ENCODE measurements at places on chromosomes 3 and 15. TPM values are rescaled to one million over a fixed set of nuclear protein-coding genes. Genes with fewer than 3 reads are reported as not detected.

GRCh38 chr3:178494386-178494785 is 41.9 kb upstream of the KCNMB2 start:
- no peak overlapping the region for H3K27ac ChIP-seq
- H3K4me3 ChIP-seq: no peak overlapping the region
- no peaks in the 10 kb centered on the region for H3K36me3 ChIP-seq
- DNase-seq: no peak
- peaks cover 5% of the 10 kb centered on the region for H3K27me3 ChIP-seq

- no peaks in the 10 kb centered on the region for H3K27me3 ChIP-seq
- H3K4me1 ChIP-seq: peaks cover 33% of the 10 kb centered on the region
- no peaks in the 10 kb centered on the region for H3K36me3 ChIP-seq
- DNase-seq: no peak
Measured at GRCh38 chr3:21909096-21909495, 158.1 kb upstream of the ZNF385D start.

DNA sequence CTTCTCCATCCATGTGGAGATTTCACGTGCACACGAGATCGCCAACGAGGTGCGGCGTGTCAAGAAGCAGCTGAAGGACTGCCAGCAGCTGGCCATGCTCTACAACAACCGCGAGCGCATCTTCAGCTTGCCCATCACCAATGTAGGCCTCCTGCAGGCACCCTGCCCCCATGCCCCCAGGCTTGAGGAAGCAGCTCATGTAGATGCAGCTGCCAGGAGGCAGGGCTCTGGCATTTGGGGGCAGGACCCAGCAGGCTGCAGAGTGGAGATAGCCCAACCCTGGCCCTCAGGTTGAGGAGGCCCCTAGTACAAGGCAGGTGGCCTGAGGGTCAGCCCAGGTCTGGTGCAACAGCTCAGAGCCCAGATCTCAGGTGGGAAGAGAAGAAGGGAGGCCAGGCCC is 36.4 kb downstream of the DNAH1 start:
- no peak for DNase-seq
- H3K4me1 ChIP-seq: no peaks in the 10 kb centered on the region
- H3K36me3 ChIP-seq: peaks cover 10% of the 10 kb centered on the region
- no peak overlapping the region for H3K27ac ChIP-seq

- no peaks in the 10 kb centered on the region for H3K27me3 ChIP-seq
- peak overlapping the region; percentile 83 for H3K27ac ChIP-seq
- no peak for DNase-seq
- no peaks in the 10 kb centered on the region for H3K36me3 ChIP-seq
- H3K4me1 ChIP-seq: peaks cover 55% of the 10 kb centered on the region
Measured at GRCh38 chr15:77508541-77509243, 88.0 kb downstream of the HMG20A start.

DNA sequence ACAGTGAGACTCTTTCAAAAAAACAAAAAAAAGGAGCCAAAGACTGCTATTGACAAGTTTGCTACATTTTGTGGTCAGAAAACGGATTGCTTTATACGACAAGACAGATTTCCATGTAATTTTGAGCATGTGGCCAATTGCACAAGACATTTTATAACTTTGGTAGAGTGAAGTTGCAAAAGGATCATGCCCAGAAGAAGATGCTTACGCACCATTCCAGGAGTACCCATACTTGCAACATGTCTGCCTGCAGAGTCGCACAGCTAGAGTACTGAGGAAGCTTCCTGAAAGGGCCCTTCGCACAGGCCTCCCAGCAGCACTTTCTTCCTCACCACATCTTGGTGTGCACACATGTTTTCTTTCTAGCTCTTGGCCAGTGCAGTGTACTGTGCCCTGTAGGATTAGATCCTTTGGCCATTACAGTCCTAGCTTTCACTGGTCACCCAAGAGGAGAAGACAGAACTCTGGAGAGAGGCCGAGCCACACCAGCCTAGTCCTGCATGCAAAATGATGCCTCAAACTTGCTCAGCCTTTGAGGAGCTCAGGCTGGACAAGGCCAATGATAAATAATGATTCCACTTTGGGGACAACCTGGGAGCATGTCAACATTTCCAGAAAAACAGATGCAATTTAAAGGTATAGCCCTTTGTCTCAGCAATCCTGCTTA is 11.7 kb downstream of the CHDH start:
- no peak overlapping the region for H3K4me3 ChIP-seq
- no peaks in the 10 kb centered on the region for H3K4me1 ChIP-seq
- H3K27ac ChIP-seq: no peak overlapping the region
- no peak for DNase-seq
- H3K36me3 ChIP-seq: no peaks in the 10 kb centered on the region

DNA sequence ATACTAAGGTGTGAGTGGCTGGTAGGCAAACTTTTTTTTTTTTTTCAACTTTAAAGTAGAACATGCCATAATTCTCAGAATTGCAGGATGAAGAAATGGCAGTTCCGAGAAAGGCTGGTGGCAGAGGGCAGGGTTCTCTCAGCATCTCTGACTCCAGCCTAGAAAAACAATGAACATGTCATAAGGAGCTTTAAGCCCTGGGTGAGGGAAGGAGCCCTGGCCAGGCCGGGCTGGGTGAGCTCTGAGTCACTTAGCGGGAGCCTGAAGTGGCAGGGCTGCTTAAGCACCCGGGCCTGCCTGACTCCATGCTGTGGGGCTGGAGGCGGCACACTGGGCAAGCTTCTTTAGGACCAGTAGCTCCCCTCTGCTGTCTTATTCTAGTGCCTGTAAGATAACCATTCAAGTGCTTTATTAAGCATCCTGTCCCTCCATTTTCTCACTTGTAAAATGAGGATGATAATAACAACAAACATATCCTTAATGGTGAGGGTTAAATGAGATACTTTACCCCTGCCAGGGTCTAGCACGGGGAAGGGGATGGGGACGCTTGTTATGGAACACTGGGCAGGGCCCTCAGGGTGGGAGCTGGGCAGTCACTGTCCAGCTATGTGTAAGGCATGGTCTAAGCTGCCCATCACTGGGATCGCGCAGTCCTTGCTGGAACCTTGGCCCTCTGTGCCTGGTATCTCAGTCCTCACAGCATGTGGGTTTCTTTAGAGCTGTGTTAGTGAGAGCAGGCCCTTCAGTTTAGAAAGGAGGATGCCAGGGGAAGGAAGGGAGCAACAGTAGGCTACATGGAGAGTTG is 18.4 kb downstream of the SMAD6 start:
- no peak overlapping the region for H3K4me3 ChIP-seq
- no peak for DNase-seq
- peaks cover 20% of the 10 kb centered on the region for H3K36me3 ChIP-seq
- no peaks in the 10 kb centered on the region for H3K27me3 ChIP-seq
- H3K4me1 ChIP-seq: peaks cover 67% of the 10 kb centered on the region
- peak overlapping the region; percentile 80 for H3K27ac ChIP-seq

DNA sequence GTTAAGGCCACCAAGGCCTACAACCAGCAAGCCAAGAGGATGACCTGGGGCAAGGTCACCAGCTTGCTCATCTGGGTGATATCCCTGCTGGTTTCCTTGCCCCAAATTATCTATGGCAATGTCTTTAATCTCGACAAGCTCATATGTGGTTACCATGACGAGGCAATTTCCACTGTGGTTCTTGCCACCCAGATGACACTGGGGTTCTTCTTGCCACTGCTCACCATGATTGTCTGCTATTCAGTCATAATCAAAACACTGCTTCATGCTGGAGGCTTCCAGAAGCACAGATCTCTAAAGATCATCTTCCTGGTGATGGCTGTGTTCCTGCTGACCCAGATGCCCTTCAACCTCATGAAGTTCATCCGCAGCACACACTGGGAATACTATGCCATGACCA is 3.6 kb downstream of the CXCR6 start:
- no peak overlapping the region for H3K27ac ChIP-seq
- H3K4me3 ChIP-seq: no peak overlapping the region
- DNase-seq: no peak
- H3K36me3 ChIP-seq: peaks cover 26% of the 10 kb centered on the region
- H3K4me1 ChIP-seq: no peaks in the 10 kb centered on the region

- H3K36me3 ChIP-seq: no peaks in the 10 kb centered on the region
- H3K27me3 ChIP-seq: peaks cover 23% of the 10 kb centered on the region
- no peak overlapping the region for H3K4me3 ChIP-seq
- no peak overlapping the region for H3K27ac ChIP-seq
- peak; percentile 32 for DNase-seq
- H3K4me1 ChIP-seq: peaks cover 8% of the 10 kb centered on the region
Measured at GRCh38 chr15:91849749-91850161, 3.8 kb upstream of the SLCO3A1 start.

- no peak for DNase-seq
- H3K4me3 ChIP-seq: no peak overlapping the region
- peaks cover 11% of the 10 kb centered on the region for H3K36me3 ChIP-seq
- peaks cover 20% of the 10 kb centered on the region for H3K4me1 ChIP-seq
Measured at GRCh38 chr15:64693134-64693533, 82.3 kb downstream of the RBPMS2 start.

DNA sequence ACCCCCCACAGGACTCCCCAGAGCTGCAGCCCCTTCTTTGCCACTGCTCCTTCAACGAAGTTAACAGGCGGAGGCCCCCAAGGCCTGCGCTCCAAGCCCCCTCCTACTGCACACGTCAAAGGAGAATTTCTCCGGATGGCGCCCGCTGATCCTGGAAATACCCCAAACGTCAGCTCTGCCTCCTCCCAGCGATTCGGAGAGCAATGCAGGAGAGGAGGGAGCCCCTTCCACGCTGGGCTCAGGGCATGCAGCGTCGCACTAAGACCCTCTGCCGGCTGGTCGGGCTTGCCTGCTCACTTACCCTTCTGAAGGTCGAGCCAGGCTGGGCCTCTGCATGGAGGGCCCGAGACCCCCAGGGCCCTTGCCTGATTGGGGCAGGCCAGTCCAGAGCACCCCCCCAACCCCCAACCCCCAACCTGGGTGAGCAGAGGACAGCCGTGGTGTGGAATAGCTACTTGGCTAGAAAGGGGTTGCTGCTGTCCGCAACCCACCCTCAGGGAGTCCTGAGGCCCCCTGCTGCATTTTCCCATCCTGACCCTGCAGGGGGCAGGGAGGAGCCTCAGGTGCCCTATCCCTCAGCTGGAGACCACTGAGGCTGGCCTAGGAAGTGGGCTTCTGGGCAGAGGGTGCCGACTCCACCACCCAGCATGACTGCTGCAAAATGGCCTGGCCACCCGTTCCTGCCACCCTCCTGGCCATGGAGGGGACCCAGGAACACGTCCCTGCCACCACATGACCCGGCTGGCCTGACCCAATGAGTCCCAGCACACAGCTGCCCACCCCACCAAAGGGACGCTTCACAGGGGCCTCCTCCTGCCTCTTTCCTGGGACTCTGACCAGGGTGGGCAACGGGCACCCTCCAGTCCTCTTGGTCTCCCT is 976 bp downstream of the ATP2B2 start:
- no peak overlapping the region for H3K27ac ChIP-seq
- H3K4me3 ChIP-seq: no peak overlapping the region
- peaks cover 1% of the 10 kb centered on the region for H3K4me1 ChIP-seq
- DNase-seq: no peak
- peaks cover 30% of the 10 kb centered on the region for H3K27me3 ChIP-seq

DNA sequence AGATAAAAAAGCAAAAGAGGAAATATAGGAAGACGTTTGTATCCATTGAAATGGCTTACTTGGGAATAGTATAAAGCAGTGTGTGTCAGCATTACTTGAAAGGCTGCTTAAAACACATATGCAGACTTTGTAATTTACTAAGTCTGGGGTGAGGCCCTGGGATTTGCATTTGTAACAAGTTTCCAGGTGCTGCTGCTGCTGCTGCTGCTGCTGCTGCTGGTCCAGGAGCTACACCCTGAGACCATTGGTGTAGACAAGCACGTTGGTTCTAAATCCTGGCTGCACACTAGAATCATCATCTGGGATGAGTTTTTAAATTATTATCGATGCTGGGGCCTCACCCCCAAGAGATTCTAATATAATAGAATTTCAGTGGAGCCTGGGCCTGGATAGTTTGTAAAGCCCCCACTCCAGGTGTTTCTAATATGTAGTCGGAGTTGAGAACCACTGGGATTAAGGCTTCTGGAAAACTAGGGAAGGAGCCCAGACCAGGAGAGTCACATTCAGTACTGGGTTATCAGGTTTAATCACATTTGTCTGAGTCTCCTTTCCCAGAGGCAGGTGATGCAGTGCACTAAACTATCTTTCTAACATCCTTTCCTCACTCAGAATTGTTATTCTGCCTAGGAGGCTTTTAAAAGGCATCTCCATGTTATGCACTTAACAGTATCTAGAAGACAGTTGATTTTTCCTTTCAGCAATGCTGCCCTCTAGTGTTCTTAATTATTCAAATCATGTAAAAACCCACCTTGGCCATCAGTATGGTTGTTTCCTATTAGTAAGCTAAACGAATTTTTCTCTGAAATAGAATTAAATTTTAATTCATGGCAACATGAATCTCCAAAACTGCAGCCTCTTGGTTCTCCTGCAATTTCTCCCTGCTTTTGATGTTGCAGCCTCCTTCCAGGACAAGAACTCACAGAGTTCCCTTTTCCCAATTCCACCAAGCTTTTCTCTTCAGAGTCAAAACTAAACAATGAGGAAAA is 45.4 kb downstream of the SSR3 start:
- peaks cover 5% of the 10 kb centered on the region for H3K27me3 ChIP-seq
- DNase-seq: no peak
- no peak overlapping the region for H3K4me3 ChIP-seq
- peaks cover 7% of the 10 kb centered on the region for H3K4me1 ChIP-seq
- peaks cover 2% of the 10 kb centered on the region for H3K36me3 ChIP-seq

GRCh38 chr3:60759439-60759838 is 491.8 kb downstream of the FHIT start:
- DNase-seq: no peak
- H3K27me3 ChIP-seq: peaks cover 3% of the 10 kb centered on the region
- H3K27ac ChIP-seq: no peak overlapping the region
- H3K4me1 ChIP-seq: no peaks in the 10 kb centered on the region
- H3K4me3 ChIP-seq: no peak overlapping the region
- no peaks in the 10 kb centered on the region for H3K36me3 ChIP-seq

- H3K4me1 ChIP-seq: peaks cover 20% of the 10 kb centered on the region
- peak; percentile 89 for DNase-seq
- H3K4me3 ChIP-seq: peak overlapping the region; percentile 69
- no peaks in the 10 kb centered on the region for H3K36me3 ChIP-seq
- H3K27me3 ChIP-seq: peaks cover 15% of the 10 kb centered on the region
Measured at GRCh38 chr15:51162865-51163762, 68.4 kb upstream of the TNFAIP8L3 start.

DNA sequence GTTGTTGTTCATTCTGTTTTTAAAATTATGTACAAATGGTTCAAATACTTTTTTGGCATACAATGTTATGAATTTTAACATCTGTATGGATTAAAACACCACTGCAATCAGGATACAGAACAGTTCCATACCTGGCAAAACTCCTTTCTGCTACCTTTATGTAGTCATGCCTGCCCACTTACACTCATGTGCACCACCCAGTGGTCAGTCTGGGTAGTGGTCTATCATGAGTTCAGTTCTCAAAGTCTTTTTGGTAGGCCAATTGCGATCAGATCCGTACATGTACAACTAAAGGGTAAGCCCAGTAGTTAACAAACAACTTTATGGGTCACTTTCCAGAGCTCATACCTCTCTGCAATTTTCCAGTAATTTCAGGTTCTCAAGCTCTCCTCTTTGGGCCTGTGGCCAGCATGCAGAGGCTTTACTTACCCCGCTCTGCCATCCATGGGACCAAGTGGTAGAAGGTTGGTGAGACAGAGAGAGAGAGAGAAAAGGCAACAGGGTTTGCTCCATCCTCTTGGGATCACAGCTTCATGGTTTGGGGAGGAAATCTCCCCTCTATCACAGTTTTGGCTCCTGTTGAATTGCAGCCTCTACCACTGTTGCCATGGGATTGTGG is 63.9 kb upstream of the FAM98B start:
- peak; percentile 85 for DNase-seq
- no peaks in the 10 kb centered on the region for H3K36me3 ChIP-seq
- no peaks in the 10 kb centered on the region for H3K4me1 ChIP-seq
- no peak overlapping the region for H3K4me3 ChIP-seq

CAMKV gene
- total RNA-seq: not detected

CAPN3 gene
- total RNA-seq: 5.1 TPM

SMCO1 gene
- total RNA-seq: not detected

GOLGA8J gene
- not detected for total RNA-seq

IL17RC gene
- 36.5 TPM for total RNA-seq

MAP2K1 gene
- total RNA-seq: 50.7 TPM

CP gene
- 0.32 TPM for total RNA-seq

MKRN3 gene
- not detected for total RNA-seq

ANKRD34C gene
- total RNA-seq: not detected

PTPN23 gene
- 60.8 TPM for total RNA-seq
